ENCODE measurements at places on chromosomes 2 and 18.

- peak; percentile 2 for DNase-seq
Measured at GRCh38 chr2:210593166-210593565, 36.8 kb downstream of the CPS1 start.

GRCh38 chr2:40128796-40129195, 323.1 kb downstream of the SLC8A1 start:
- no peak for DNase-seq

GRCh38 chr2:217621391-217621801, 381.4 kb downstream of the TNS1 start:
- peak; percentile 69 for DNase-seq

DNA sequence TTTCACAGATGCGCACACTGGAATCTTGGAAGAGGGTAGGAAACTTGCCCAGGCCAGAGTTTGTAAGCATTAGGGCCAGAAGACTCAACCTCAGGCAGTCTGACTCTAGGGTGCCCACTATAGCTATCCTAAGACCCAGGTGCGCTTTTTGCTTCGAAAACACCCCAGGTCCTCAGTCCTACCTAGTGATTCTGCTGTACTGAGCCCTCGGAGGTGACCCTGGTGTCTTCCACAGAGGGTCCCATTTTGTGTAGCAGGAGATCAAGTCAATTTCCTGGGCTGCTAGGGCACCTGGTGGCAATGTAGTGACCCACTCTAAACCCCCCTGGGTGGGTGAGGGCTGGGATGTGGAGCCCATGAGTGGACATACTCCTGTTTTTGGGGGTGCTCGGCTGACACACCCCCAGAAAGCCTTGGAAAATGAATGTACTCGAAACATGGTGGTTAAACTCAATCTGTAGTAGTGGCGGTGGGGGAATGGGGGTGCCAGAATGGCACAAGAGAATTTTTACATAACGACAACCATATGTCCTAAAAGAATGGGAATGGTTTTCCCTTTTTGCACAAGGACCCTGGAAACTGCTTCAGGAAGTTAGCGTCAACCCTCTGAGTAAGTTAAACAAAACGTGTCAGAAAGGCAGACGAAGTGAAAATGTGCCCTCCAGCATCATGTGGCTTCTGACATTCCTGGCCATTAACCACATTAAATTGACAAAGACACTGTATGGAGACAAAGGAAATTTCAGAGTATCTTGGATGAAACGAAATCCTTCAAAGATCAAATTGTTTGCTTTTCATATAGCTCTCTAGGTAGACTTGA, 218.0 kb upstream of the COPS8 start:
- peak; percentile 92 for DNase-seq

DNA sequence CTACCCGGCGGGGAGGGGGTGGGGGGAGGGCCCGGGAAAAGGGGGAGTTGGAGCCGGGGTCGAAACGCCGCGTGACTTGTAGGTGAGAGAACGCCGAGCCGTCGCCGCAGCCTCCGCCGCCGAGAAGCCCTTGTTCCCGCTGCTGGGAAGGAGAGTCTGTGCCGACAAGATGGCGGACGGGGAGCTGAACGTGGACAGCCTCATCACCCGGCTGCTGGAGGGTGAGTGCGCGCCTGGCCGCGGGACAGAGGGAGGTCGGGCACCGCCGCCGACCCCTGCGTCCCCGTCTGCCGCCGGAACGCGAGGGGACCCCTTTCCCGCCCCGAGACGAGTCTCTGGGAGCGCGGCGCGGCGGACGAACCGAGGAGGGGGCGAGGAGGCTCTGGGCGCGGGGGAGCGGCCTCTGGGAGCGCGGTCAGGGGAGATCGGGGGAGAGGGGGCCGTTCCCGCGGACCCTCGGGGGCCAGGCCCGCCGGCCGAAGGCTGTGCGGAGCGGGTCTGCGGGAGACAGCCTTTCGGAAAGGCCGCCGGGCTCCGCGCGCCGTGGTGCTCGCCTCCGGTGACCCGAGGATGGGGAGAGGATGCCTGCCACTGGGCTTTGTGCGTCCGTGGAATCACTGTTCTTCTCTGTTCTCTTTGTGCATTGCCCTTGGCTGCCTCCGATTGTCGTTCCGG, 463 bp downstream of the PPP1CB start:
- peak; percentile 16 for DNase-seq

DNA sequence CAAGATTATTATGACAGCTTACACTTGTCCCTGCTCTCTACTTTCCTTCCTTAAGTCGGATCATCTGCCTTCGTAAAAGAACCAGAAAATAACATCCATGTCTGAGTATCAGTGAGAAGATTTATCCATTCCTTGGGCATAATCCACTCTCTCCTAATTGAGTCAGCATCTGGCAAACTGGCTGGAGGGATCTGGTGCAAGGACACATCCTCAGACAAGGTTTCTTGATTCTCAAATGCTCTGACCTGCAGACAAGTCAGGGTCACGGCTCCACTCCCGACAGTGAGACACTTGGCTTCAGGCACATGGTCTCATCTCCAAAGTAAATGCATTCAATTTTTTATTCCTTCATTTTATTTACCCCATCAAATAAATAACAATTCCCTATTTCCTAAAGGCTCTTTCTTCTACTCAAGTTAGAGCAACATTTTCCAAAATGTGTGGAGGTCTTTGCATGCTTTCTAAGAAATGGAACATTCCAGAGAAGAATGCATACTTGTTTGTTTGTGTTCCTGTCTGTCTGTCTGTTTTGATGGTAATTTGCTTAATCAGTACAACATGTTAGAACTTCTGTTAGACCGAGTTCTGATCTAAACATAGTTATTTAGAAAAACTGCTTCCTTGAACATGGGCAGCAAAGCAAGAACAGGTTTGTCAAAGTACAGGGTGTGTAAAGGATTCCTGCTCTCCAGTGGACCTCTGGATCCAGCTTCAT, 246.9 kb downstream of the IRS1 start:
- DNase-seq: no peak

- peak; percentile 74 for DNase-seq
Measured at GRCh38 chr2:222708274-222708710, 36.8 kb downstream of the MOGAT1 start.

GRCh38 chr2:19747310-19748072, 154.3 kb downstream of the TTC32 start:
- DNase-seq: no peak

DNA sequence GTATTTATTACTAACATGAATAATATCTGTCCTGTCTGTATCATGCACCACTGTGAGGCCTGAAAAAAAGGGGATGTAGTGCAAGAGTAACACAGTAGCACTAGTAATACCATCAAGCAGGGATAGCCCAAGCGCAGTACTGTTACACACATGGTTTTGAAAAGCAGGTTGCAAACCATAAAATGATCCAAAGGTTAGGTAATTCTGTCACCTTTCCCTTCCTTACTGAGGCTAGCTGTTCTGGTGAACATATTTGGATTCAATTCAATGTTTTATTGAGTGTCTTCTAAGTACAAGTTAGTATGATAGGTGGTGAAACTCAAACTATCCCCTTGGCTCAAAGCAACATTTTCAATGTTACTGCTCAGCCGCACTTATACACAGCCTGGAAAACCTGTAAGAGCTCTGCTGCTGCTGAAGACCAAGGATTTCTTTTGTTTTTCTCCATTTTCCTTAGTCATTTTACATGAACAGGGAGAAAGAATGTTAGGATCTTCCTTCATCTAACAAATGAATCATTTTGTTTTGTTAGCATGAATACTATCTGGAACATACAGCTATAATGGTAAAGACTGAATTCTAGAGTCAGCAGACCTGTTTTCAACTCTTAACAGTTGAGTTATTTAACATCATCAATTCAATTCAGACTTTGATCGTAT, 102.5 kb upstream of the ITPRID2 start:
- DNase-seq: no peak

GRCh38 chr18:39414009-39414700, 1848.6 kb upstream of the CELF4 start:
- DNase-seq: peak; percentile 38

GRCh38 chr2:69147841-69148533, 135.0 kb downstream of the ANTXR1 start:
- DNase-seq: no peak

GRCh38 chr2:148813603-148814065, 61.4 kb upstream of the KIF5C start:
- no peak for DNase-seq

DNA sequence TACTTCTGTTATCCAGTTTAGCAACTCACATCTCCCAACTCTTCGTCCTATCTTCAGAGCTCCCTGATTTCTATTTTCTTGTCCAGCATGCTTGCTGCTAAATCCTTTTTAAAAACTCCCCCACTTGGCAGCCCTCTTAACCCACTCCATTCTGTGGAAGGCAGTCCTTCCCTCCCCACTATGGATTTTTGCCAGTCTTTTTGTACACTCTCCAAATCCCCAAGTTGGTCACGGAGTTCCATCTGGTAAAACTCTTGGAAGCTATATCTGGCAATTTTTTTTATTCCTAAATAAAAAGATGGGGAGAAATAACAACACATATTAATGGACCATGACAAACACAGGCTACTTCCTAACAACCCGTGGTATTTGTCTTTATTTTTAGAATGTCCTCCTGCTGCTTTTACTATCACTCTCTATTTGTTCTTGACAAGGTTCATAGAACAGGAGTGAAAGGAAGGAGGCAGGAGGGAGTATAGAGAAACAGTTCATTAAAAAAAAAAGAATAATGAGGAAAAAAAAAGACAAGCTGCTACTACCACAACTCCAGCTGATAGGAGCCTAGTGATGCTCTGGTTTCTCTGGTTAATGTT, 120.0 kb upstream of the THSD7B start:
- DNase-seq: no peak

DNA sequence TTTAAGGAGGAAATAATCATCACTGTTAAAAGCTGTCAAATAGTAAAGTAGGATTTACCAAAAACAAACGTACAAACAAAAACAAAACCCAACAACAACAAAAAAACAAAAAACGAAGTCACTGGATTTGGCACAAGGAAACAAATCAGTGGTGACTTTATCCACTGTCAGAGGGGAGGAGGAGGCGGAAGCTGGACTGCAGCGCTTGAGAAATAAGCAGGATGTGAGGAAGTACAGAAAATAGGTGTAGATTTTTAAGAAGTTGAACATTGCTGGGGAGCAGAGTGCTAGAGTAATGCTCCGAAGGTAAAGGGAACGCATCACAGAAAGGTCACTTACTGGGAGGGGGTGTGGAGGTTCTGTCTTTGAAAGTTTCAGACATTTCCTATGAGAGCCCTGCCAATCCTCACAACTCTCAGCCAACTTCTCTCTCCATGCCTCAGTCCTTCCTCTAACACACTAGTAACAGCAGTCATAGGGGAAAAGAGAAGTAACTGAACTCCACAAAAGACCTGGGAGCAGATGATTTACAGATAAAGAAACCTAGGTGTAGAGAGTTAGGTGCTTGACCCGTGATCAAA, 220.2 kb upstream of the SMAD7 start:
- DNase-seq: no peak

DNA sequence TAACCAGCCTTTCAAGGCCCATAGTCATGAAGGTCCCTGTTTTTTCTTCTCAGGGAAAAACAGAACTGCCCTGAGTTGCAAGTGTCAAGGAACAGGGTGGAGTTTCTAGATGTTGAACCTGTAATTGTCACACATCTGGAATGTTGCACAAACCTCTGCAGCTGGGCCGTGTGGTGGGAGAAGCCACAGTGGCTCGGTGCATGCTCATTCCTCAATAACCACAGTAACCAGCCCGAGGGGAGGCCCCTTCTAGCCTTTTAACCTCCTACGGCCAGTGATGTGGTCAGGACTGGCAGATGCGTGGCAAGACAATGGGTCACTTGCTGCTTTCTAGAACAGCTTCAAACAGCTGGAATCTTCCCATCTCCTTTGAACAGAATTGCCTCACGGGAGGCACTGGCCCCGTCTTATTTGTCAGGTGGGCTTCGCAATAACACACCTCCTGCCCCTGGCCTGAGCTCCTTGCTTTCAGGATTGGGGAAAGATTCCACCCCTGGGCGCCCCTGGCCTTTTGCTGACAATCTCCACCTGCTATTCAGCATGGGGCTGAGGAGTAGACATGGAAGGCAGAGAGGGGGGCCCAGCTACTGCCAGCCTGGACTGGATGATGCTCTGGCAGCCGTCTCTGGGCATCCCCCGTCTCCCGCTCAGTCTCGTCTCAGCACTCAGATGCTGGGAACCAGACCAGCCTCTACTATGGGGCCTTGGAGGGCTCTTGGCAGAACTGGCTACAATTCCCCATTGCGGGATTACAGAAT, 102.9 kb downstream of the KLHL29 start:
- peak; percentile 94 for DNase-seq

GRCh38 chr2:137872577-137872976, 91.7 kb upstream of the HNMT start:
- no peak for DNase-seq

- peak; percentile 79 for DNase-seq
Measured at GRCh38 chr2:180980106-180980942, at the start of gene UBE2E3. UBE2E3 (plus strand) TSS chr2:180980605; CDS start chr2:180982043, 1,438 bp downstream.

GRCh38 chr2:124209441-124209840, 184.4 kb downstream of the CNTNAP5 start:
- no peak for DNase-seq

DNA sequence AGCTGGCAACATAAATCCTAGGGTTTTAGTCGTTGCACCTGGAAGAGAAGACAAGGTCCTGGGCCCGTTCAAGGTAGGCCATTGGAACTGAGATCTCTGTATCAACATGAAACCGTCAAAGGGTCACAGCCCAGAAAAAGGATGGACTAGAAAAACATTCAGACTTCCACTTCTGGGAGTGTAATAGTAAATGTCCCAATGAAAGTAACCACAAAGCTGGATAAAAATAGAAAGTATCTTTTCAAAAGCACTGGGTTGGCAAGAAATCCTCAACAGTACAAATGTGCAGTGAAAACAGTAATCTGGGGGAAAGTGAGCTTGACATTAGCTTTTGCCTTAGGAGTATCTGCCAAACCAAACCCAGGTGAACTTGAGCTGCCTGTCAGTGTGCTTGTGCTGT, 12.9 kb downstream of the CGREF1 start:
- DNase-seq: no peak

DNA sequence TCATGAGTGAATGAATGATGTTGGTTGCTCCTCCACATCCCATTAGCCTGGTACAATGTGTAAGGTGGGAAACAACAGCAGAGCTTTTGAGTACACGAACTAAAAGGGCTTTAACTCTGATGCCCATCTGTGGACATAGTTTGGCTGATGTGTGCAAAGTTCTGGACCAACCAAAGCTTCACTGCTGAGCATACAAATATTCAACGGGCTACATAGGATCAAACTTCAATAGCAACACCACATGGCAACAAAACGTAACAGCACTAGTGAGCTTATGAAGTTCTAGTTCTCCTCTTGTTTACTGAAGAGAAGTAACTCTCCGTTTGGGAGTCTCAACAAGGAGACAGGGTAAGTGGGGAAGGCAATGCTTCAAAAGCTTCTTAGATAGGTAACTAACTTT, 20.4 kb downstream of the STAM2 start:
- peak; percentile 9 for DNase-seq

GRCh38 chr18:61350578-61350977, 17.3 kb downstream of the CDH20 start:
- DNase-seq: no peak

GRCh38 chr2:182117196-182117595, 131.5 kb downstream of the PPP1R1C start:
- no peak for DNase-seq
